ENCODE measurements at places on chromosomes 2 and 18. TPM values are rescaled to one million over a fixed set of nuclear protein-coding genes. Genes with fewer than 3 reads are reported as not detected.

GRCh38 chr2:10022966-10023662 is 20.2 kb upstream of the KLF11 start:
- no peak for DNase-seq

- DNase-seq: no peak
Observed at GRCh38 chr2:214201892-214202291, 209.0 kb upstream of the VWC2L start.

- no peak for DNase-seq
Observed at GRCh38 chr2:197138506-197138905, 172.1 kb downstream of the ANKRD44 start.

DNA sequence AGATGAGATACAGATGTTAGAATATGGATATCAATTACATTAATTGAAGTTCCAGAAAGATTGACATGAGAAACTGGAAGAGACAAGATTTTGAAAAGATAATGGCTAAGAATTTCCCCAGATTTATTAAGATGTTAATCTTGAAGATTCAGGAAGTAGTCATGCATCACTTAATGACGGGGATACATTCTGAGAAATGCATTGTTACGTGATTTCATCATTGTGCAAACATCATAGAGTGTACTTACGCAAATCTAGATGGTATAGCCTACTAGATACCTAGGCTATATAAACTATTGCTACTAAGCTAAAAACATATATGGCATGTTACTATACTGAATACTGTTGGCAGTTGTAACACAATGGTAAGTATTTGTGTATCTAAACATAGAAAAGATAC is 6.8 kb upstream of the CHMP3 start:
- DNase-seq: no peak

Gene SPEG
- total RNA-seq: 176 TPM
